ENCODE measurements at places on chromosomes 11 and 22.

DNA sequence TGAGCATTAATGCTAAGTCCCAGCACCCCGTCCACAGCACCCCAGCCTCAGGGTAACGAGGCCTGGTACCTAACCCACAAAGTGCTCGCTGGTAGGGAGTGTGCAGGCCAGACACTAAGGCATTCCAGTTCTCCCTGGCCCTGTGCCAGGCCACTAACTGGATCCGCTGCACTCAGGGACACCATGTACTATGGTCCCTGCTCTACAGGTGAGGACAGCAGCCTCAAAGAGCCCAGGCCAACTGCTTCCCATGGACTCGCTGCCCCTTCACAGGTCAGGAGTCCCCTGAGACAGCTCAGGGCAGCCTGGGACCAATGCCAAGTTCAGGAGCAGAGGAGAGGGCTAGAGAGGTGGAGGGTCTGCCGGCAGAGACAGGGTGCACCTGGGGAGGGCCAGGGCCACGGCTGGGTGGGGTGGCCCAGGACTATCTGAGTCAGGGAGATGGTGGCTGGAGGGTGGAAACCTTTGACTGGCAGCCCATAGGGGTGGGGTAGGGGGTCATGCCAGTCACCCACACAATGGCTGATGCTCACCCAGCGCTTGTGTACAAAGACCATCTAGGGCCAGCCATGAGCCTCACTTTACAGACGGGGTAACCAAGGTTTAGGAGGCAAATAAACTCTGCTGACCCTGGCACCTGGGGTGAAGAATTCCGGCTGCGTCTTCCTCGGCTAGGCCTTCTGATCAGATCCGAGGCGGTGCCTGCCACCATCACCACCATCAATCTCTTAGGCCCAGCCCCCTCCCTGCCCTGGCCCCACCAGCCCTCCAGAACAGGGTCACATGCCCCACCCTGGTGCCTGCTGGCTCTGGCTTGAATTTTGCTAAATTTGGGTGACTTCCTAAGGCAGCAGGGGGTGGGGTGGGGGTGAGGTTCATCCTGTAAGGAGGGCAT is 5.6 kb downstream of the OSBPL5 start:
- DNase-seq, result peak; percentile 91

- DNase-seq, result no peak
These were observed 308.9 kb upstream of the ANO3 start for GRCh38 chr11:26023057-26023456.

DNA sequence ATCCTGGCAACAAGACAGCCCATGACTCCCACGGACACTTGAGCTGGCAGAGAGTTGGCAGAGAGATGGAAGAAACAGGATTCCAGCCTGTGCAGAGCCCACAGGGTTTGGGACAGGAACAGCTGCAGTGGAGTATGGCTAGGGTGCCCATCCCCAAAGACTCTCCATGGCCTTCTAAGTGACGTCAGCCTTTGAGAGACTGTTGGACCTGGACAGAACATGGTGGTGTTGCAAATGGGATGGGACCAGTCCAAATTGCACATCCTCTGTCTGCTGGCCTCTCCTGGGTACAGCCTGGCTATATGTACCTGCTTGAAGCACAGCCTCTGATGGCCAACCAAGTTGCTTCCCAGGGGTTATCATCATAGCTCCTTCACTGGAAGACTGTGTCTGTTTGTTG is 34.5 kb downstream of the NOX4 start:
- no peak for DNase-seq

DNA sequence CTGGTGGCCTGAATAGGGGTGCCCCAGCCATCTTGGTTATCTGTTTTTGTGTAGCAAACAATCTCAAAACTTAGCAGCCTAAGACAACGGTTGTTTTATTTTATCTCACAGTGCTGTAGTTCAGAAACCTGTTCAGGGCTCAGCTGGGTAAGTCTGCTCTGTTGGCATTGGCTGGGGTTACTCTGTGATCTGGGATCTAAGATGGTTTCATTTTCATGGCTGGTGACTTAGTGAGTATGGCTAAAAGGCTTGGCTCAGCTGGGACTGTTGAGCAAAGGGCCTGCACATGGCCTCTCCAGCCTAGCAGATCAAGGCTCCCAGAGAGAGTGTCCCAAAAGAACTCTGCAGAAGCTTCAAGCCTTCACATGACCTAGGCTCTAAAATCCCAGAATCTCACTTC is 60.8 kb upstream of the POU2AF1 start:
- no peak for DNase-seq

GRCh38 chr11:62444236-62444833 is 25.5 kb downstream of the SCGB1A1 start:
- peak; percentile 71 for DNase-seq

- DNase-seq, result no peak
These were observed 429 bp upstream of the SLC22A6 start for GRCh38 chr11:62985041-62985750.

DNA sequence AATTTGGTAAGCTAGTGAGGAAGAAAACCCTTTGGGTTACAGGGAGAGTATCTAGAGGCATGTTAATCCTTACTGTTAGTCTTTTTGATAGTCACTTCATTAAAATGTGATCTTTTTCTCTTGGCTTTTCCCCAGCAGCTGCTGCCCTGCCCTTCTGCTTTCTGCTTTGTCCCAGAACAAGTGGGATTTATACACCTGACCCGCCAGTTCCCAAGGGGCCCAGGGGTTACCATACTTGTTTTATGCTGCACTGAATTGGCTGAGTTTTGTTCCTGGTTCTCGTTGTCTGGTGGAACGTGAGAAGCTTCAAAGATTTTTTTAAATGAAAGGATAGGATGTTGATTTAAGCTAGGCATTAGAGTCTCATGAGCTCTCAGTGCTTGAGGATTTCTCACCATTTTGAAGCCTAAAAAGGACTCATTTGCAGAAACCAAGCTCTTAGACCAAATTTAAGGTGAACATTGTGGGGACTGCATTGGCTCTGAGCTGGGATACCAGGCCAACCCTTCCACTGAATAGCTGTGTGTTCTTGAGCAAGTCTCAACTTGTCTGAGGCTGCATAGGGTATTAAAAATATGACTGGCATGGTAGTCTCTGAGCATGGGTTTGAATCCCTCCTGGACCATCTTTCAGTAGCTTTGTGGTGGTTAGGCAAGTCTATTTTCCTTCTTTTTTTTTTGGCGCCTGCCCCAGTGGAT is 6.6 kb downstream of the LIMK2 start:
- DNase-seq, result no peak

DNA sequence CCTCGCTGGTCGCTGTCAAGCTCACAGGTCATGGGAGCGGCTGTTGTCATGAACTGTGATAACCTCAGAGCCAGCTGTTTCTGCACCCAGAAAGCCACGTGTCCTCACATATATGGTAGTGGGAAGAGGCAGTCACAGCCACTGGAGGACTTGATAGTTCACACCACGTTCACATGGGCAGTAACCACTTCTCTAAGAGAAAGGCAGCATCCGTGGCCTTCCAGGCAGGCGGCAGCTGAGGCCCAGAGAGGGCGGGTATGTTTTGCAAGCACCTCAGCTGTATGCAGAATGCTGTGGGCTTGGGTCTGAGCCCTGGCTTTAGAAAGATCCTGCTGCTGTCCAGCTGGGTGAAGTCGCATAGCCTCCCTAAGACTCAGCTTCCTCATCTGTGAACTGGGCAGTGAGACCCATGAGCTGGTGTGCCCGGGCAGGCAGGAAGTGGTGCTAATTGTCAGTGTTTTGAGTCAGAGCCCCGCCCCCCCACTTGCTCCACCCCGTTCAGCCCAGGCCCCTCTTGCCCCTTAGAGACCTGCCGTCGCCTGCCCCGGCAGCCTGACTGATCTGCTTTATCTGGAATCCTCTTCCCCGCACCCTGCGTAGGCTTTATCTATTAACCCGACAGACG is 13.3 kb downstream of the TTC38 start:
- DNase-seq, result no peak

DNA sequence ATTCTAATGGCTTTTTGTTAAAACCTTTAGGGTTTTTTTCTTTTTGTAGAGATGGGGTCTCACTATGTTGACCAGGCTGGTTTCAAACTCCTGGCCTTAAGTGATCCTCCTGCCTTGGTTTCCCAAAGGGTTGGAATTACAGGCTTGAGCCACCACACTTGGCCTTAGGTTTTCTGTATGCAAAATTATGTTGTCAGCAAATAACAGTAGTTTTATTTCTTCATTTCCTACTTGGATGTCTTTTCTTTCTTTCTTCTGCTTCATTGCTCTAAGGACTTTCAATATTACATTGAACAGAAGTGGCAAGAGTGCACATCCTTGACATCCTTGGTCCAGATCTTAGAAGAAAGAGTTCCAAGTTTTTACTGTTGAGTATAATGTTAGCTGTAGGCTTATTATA is 52.8 kb downstream of the CCDC81 start:
- no peak for DNase-seq

GRCh38 chr11:133409799-133410198 is 122.5 kb downstream of the OPCML start:
- no peak for DNase-seq

DNA sequence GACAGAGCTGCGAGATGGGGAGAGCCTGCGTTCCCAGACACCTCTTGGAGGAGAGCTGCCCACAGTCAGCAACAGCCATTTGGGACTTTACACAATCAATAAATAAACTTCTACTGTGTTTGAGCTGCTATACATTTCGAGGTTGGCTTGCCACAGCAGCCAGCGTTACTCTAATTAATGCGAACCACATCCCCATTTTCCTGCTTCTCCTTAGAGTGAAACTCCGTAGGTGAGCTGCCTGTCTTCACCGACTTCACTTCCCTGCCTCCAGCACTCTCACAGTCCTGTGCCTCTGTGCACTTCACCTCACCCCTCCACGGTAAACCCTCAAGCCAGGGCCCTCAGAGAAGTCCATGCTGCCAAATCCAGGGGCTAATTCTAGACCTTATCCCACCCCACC is 5.9 kb upstream of the SLC22A12 start:
- DNase-seq, result no peak

GRCh38 chr11:120959189-120959588 is 64.7 kb upstream of the TBCEL start:
- DNase-seq, result no peak

DNA sequence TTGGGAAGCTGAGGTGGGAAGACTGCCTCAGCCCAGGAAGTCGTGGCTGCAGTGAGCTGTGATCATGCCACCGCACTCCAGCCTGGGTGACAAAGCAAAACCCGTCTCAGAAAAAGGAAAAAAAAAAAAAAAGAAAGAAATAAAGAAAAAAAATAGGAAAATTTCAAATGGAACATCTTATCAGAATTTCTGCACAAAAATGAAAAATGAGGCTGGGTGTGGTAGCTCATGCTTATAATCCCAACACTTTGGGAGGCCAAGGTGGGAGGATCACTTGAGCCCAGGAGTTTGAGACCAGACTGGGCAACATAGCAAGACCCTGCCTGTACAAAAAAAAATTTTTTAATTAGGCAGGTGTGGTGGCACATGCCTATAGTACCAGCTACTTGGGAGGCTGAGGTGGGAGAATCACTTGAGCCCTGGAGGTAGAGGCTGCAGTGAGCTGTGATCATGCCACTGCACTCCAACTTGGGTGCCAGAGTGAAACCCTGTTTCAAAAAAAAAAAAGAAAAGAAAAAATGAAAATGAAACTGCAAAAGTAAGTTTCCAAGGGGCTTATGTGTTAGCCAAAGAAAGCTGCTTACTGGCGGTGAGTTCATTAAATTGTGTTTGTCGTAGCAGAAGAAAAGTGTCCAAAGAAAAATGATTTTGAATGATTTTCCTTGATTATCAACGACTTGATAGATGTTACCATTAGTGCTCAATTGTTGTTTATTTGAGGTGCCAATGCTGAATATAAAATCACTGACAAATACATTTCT is 7.5 kb upstream of the CRKL start:
- no peak for DNase-seq

DNA sequence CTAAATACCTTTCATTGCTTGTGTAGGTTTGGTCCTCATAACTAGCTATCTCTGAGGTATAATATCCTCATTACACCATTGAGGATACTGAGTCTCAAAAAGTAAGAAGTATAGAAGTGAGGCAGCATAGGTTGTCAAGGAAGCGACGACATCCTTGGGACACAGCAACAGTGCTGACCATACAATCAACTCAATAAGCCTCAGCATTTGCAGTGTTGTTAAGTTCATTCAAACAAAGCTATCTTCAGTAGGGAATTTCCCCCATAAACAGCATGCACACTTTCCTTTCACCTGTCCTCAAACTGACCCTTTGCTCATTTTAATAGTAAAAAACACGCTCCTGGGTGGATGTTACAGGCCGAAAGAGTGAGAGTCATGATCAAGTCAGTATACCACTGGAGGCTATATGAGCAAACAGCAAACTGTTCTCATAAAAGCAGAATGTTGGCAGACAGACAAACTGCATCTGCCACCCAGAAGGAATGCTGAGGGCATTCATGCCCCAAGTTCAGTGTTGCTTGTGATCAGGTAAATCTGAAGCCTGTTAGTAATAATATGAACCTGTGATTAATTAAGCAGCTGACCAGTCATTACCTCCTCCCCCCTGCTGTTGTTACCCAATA is 756.2 kb upstream of the TENM4 start:
- no peak for DNase-seq

DNA sequence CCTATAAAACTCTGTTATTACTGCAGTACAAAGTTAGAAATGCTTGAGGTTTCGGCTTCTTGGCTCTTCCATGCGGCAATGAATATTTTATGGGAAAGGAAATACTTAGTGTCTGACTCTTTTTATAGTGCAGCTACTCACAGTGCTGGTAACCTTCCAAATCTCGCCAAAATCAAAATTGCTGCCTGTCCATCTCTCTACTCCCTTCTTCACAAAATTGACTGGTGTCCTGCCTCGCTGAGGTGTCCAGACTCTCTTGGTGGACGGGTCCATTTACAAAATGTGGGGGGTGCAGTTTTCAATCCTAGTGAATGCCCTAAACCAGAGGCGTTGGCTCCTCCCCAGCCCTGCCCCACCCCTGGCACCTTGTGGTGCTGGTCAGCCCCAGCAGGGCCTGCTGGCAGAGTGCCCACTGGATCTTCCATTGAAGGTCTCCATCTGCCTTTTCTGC is 73.5 kb downstream of the ZBTB16 start:
- DNase-seq, result peak; percentile 66

DNA sequence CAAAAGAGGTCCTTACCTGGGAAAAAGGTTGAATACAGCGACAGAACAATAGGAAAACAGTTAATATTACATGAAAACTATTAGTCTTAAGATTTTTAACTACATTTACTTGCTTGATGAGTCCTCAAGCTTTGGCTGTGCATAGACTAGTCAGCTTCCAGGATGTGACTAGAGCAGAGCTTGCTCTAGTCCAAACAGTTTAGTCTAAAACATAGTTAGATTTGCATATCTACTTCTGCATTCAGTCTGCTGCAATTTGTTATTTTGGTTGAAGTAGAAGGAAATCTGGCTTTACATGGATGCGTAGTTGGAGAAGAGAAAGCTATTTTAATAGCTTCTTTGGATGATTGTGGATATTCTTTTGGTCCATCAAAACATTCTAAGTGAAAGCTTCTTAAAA is 95.3 kb upstream of the ALKBH3 start:
- no peak for DNase-seq
